Kidney (tissue), 22 donors: ENCODE measurements at places on chromosomes 16 and 17.

DNA sequence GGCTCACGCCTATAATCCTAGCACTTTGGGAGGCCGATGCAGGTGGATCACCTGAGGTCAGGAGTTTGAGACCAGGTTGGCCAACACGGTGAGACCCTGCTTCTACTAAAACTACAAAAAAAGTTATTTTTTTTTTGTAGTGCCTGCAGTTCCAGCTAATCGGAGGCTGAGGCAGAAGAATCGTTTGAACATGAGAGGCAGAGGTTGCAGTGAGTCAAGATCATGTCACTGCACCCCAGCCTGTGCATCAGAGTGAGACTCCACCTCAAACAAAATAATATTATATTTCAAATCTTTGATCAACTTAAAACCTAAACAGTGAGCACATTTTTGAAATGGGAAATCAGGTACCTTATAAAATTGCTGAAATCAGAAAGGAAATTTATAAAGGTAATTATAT is 36.5 kb downstream of the NCOR1 start:
- H3K27me3 ChIP-seq, result no peaks in the 10 kb centered on the region
- no peak for DNase-seq
- H3K4me3 ChIP-seq, result no peak overlapping the region
- no peak overlapping the region for H3K27ac ChIP-seq

GRCh38 chr17:44797802-44798201 is 32.3 kb downstream of the GJC1 start:
- no peaks in the 10 kb centered on the region for H3K4me1 ChIP-seq
- H3K4me3 ChIP-seq, result no peak overlapping the region
- no peak overlapping the region for H3K27ac ChIP-seq
- H3K36me3 ChIP-seq, result no peaks in the 10 kb centered on the region
- no peaks in the 10 kb centered on the region for H3K27me3 ChIP-seq

DNA sequence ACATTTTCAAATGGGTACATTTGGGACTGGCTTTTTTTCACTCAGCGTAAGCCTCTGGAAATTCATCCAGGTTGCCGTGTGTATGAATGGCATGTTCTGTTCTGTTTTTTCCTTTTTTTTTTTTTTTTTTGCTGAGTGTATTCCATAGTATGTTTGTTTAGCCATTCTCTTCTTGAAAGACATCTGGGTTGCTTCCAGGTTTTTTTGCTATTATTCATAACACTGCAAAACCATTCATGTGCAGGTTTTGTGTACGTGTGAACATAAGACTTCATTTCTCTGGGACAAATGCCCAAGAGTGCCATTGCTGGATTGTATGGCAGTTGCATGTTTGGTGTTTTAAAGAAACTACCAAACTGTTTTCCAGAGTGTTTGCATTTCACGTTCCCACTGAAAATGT is 335.9 kb upstream of the TNRC6C start:
- no peak overlapping the region for H3K4me3 ChIP-seq
- no peak overlapping the region for H3K27ac ChIP-seq
- no peaks in the 10 kb centered on the region for H3K36me3 ChIP-seq

DNA sequence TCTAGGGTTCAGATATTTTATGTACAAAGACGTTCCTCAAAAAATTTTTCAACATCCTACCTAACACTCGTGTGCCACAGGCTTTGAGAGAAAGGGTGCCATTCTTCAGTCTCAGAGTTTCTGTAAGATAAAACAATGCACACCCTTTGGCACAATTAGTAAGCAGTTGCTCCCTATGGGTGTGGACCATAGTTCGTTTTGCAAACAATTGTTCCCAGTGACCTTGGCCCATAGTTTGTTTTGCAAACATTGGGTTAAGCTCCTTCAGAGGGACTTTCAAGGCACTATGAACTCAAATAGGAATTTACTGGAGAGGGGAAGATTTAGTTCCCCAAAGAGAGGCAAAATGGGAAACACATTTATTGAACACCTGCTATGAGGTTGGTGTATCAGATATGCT is 220.3 kb upstream of the CA10 start:
- no peak overlapping the region for H3K27ac ChIP-seq
- DNase-seq, result no peak
- no peaks in the 10 kb centered on the region for H3K4me1 ChIP-seq
- no peaks in the 10 kb centered on the region for H3K36me3 ChIP-seq
- H3K4me3 ChIP-seq, result no peak overlapping the region
- no peaks in the 10 kb centered on the region for H3K27me3 ChIP-seq
